ENCODE measurements at places on chromosomes 5 and 9.
A peak's percentile ranks its signal among the peaks of the same experiment; 100 is the strongest.

- H3K36me3 ChIP-seq, result no peaks in the 10 kb centered on the region
- DNase-seq, result no peak
These were observed 559.0 kb upstream of the DAP start for GRCh38 chr5:11319836-11320580.

- peaks cover 16% of the 10 kb centered on the region for H3K4me1 ChIP-seq
- no peak for DNase-seq
- no peak overlapping the region for H3K27ac ChIP-seq
- H3K36me3 ChIP-seq, result no peaks in the 10 kb centered on the region
- no peak overlapping the region for H3K4me3 ChIP-seq
These were observed 45.9 kb upstream of the FST start for GRCh38 chr5:53434541-53434940.

- no peaks in the 10 kb centered on the region for H3K27me3 ChIP-seq
- no peaks in the 10 kb centered on the region for H3K36me3 ChIP-seq
- no peak for DNase-seq
- H3K27ac ChIP-seq, result no peak overlapping the region
- no peak overlapping the region for H3K4me3 ChIP-seq
These were observed 14.5 kb downstream of the VAV2 start for GRCh38 chr9:133977421-133978201.

GRCh38 chr5:126818736-126819135 lies 41.8 kb downstream of the LMNB1 start:
- no peaks in the 10 kb centered on the region for H3K4me1 ChIP-seq
- H3K27ac ChIP-seq, result no peak overlapping the region
- H3K4me3 ChIP-seq, result no peak overlapping the region
- DNase-seq, result no peak
- H3K27me3 ChIP-seq, result no peaks in the 10 kb centered on the region

- DNase-seq, result no peak
- H3K4me3 ChIP-seq, result no peak overlapping the region
- H3K36me3 ChIP-seq, result peaks cover 18% of the 10 kb centered on the region
- H3K27ac ChIP-seq, result no peak overlapping the region
- H3K27me3 ChIP-seq, result peaks cover 3% of the 10 kb centered on the region
These were observed 49.9 kb downstream of the GDNF start for GRCh38 chr5:37789991-37790390.

- no peaks in the 10 kb centered on the region for H3K36me3 ChIP-seq
- peak; percentile 55 for DNase-seq
- peaks cover 81% of the 10 kb centered on the region for H3K4me1 ChIP-seq
- peak overlapping the region; percentile 61 for H3K4me3 ChIP-seq
- no peaks in the 10 kb centered on the region for H3K27me3 ChIP-seq
- H3K27ac ChIP-seq, result peak overlapping the region; percentile 78
These were observed 3.2 kb downstream of the SH3PXD2B start for GRCh38 chr5:172450861-172451695.

- peak overlapping the region; percentile 44 for H3K27ac ChIP-seq
- no peaks in the 10 kb centered on the region for H3K27me3 ChIP-seq
- peaks cover 75% of the 10 kb centered on the region for H3K4me1 ChIP-seq
These were observed 9.4 kb upstream of the C5orf58 start for GRCh38 chr5:170223360-170223759.

- DNase-seq, result no peak
- no peak overlapping the region for H3K27ac ChIP-seq
- H3K4me1 ChIP-seq, result peaks cover 3% of the 10 kb centered on the region
- H3K36me3 ChIP-seq, result no peaks in the 10 kb centered on the region
- no peak overlapping the region for H3K4me3 ChIP-seq
These were observed 300.0 kb downstream of the YTHDC2 start for GRCh38 chr5:113813466-113813865.

DNA sequence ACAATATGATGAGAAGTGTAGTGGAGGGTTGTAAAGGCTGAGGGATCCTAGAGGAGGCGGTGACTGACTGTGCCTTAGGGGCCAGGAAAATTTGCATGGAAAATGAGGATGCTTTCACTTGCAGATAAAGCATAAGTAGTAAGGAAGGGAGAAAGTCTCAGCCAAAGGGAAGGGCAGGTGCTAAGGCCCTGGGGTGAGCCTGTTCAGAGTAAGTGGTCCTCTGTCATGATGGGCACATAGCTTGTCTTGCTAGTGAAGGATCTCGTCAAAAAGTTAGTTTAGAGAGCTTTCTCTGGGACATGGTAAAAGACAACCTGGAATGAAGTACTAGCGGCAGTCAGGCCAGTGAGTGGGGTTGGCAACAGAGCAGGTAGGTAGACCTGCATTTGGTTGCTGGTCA lies 75.4 kb upstream of the CPLX2 start:
- peaks cover 31% of the 10 kb centered on the region for H3K4me1 ChIP-seq
- H3K4me3 ChIP-seq, result peak overlapping the region; percentile 69
- H3K27me3 ChIP-seq, result peaks cover 39% of the 10 kb centered on the region
- DNase-seq, result no peak

DNA sequence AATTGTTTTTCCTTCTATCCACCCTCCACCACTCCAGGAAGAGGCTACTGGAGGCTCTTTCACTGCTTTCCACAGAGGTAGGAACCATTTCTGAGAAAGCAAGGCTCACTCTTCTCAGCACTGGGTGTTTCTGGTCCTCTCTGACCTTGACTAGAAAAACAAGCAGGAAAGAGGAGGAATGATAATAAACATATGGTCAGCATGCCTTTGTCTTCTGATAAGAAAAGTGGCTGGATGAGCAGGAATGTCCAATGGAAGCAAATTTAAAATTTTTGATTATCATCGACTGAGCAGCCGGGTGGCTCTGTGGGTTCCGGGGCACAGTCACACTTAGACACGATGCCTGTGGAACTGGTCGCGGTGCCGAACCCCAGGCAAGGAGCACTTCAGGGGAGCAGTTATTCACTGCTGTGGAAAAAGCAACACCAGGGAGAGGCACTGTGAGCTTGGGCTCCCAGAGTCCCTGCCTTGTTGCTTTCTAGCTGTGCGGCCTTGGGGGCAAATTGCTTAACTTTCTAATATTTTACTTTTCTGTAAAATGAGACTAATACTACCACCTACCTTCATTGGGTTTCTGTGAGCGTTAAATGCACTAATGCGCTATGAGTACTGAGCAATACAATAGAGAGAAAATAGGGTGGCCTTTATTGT lies 157.0 kb upstream of the LHFPL2 start:
- H3K4me3 ChIP-seq, result no peak overlapping the region
- peaks cover 80% of the 10 kb centered on the region for H3K4me1 ChIP-seq
- H3K27me3 ChIP-seq, result no peaks in the 10 kb centered on the region
- no peak for DNase-seq
- peak overlapping the region; percentile 39 for H3K27ac ChIP-seq
- peaks cover 15% of the 10 kb centered on the region for H3K36me3 ChIP-seq

DNA sequence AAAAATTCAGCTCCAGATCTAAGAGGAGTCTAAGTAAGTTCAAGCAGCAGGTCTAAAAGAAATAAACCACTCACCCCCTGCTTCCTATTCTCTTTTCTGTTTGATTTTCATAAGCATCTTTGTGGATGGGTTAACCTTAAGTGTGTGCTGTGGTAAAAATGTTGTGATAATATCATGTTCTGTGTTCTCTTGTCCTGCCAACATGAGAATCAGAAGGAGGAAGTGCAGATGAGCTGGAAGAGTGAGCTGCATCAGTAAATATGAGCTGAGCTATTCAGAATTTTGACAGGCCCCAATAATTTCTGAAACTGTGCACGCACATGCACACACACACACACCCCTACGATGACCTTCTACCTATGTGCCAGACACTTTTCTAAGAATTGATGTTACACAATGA lies 186.5 kb upstream of the ANKRD55 start:
- no peak for DNase-seq
- peaks cover 6% of the 10 kb centered on the region for H3K27me3 ChIP-seq
- H3K27ac ChIP-seq, result no peak overlapping the region
- H3K4me3 ChIP-seq, result no peak overlapping the region

DNA sequence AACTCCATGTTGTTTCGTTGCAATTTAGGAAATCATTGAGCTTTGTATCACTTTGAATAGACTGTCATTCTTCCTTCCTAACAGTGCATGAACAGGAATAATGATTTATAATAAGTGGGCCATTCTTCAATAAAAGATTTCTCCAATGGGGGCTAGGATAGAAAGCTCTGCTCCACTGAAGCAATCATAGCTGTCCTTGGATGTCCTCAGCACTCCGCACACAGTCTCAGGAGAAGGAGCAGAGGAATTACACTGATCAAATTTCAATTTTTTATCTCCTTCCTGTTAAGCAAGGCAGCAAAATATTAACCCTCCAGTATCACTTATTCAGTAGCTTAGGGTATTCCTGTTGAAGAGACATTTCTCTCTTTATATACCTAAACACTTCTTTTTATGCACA lies 532.7 kb upstream of the ST8SIA4 start:
- H3K4me3 ChIP-seq, result no peak overlapping the region
- H3K27me3 ChIP-seq, result no peaks in the 10 kb centered on the region
- H3K4me1 ChIP-seq, result peaks cover 6% of the 10 kb centered on the region

GRCh38 chr5:2158109-2158508 lies 275.4 kb upstream of the IRX4 start:
- H3K27me3 ChIP-seq, result peaks cover 14% of the 10 kb centered on the region
- DNase-seq, result no peak
- no peak overlapping the region for H3K27ac ChIP-seq
- H3K4me3 ChIP-seq, result no peak overlapping the region

GRCh38 chr9:1222511-1222910 lies 172.4 kb downstream of the DMRT2 start:
- H3K36me3 ChIP-seq, result no peaks in the 10 kb centered on the region
- no peak overlapping the region for H3K27ac ChIP-seq
- peaks cover 2% of the 10 kb centered on the region for H3K27me3 ChIP-seq

GRCh38 chr9:134069480-134070399 lies 1.9 kb upstream of the BRD3 start:
- DNase-seq, result no peak
- no peak overlapping the region for H3K27ac ChIP-seq
- H3K4me1 ChIP-seq, result peaks cover 37% of the 10 kb centered on the region
- H3K4me3 ChIP-seq, result peak overlapping the region; percentile 82
- H3K36me3 ChIP-seq, result no peaks in the 10 kb centered on the region
- H3K27me3 ChIP-seq, result peaks cover 47% of the 10 kb centered on the region

GRCh38 chr5:37568893-37569292 lies 189.8 kb downstream of the WDR70 start:
- H3K4me3 ChIP-seq, result no peak overlapping the region
- H3K27me3 ChIP-seq, result no peaks in the 10 kb centered on the region
- H3K4me1 ChIP-seq, result peaks cover 5% of the 10 kb centered on the region
- no peak for DNase-seq
- peaks cover 5% of the 10 kb centered on the region for H3K36me3 ChIP-seq
- H3K27ac ChIP-seq, result no peak overlapping the region

- peaks cover 2% of the 10 kb centered on the region for H3K27me3 ChIP-seq
- no peaks in the 10 kb centered on the region for H3K4me1 ChIP-seq
- H3K4me3 ChIP-seq, result no peak overlapping the region
- H3K27ac ChIP-seq, result no peak overlapping the region
These were observed 367.4 kb downstream of the KIAA0825 start for GRCh38 chr5:94250985-94251384.

GRCh38 chr9:137593176-137593575 lies 2.9 kb upstream of the ZMYND19 start:
- H3K4me3 ChIP-seq, result peak overlapping the region; percentile 63
- no peak overlapping the region for H3K27ac ChIP-seq
- DNase-seq, result no peak
- H3K27me3 ChIP-seq, result peaks cover 2% of the 10 kb centered on the region

DNA sequence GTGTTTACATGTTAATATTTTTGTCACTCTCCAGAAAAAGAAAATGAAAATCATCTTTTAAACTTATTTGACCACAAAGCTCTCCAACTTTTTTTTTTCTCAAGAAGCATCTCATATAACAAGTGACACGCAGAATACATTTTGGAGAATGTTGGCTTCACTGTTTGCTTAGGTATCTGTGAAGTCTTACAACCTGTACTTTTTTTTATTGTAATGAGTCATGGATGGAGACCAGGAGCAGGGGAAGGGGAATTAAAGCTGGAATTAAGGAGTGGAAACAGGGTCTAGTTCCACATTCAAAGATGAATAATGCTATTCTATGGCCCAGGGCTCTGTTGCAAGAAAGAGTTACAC lies 211.9 kb downstream of the MAN2A1 start:
- H3K27ac ChIP-seq, result no peak overlapping the region
- no peaks in the 10 kb centered on the region for H3K36me3 ChIP-seq
- H3K4me3 ChIP-seq, result no peak overlapping the region
- no peak for DNase-seq
- H3K4me1 ChIP-seq, result peaks cover 20% of the 10 kb centered on the region

DNA sequence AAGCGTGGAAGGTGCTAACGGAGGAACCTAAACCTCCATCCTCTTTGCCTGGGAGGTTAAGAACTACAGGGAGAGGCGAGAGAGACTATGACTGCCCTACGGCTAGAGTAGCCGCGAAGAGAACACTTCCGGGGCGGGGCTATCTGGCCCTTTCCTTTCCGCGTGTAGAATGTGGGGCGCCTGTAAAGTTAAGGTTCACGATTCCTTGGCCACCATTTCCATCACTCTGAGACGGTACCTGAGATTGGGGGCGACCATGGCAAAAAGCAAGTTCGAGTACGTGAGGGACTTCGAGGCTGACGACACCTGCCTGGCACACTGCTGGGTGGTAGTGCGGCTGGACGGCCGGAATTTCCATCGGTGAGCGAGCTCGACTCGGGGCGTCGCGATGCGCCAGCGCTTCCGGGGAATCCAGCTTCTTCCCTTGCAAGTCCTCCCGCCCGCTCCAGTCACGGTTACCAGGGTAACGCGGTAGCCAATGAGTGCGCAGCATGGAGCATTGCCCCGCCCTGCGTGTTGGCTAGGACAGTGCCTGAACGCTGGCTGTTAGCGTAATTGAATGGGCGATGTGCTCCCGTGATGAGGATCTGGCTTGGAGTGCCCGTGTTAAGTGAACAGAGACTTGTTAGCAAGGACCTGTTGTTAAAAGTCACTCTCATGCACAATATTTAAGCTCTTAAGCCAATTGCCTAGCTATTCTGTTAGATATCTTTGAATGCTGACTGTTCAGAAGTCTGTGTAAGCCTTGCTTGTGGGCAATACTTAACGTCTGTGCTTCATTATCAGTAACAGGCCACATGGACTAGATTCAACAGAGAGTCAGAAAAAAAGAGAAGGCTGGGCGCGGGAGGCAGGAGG lies at the start of gene THG1L:
THG1L (plus strand) TSS at position 149 of the 858 bp plus-strand sequence; CDS start at position 170, 21 bp downstream.
- H3K27ac ChIP-seq, result peak within 1 kb of the TSS; percentile 100
- H3K27me3 ChIP-seq, result peaks cover 7% of the 10 kb centered on the region
- peaks cover 19% of the 10 kb centered on the region for H3K36me3 ChIP-seq
- peak; percentile 99 for DNase-seq
- peak within 1 kb of the TSS; percentile 96 for H3K4me3 ChIP-seq
- H3K4me1 ChIP-seq, result peaks cover 23% of the 10 kb centered on the region
